ENCODE measurements at places on chromosomes 16 and 17. TPM values are rescaled to one million over a fixed set of nuclear protein-coding genes. Genes with fewer than 3 reads are reported as not detected.
A peak's percentile ranks its signal among the peaks of the same experiment; 100 is the strongest.

Gene MIF4GD
- total RNA-seq, result 40.0 TPM

Gene DHRS7C
- not detected for total RNA-seq

Gene SLC6A2
- not detected for total RNA-seq

Gene TMEM88
- 0.69 TPM for total RNA-seq

Gene ITFG1
- total RNA-seq, result 21.3 TPM

Gene MT4
- not detected for total RNA-seq

Gene MLLT6
- 105 TPM for total RNA-seq

Gene ZPBP2
- 0.67 TPM for total RNA-seq

Gene NPB
- not detected for total RNA-seq

Gene DNAI2
- total RNA-seq, result 0.15 TPM

Gene GP1BA
- total RNA-seq, result 0.74 TPM

- H3K4me1 ChIP-seq, result peaks cover 14% of the 10 kb centered on the region
- DNase-seq, result peak; percentile 55
- H3K27me3 ChIP-seq, result no peaks in the 10 kb centered on the region
- H3K4me3 ChIP-seq, result peak overlapping the region; percentile 46
- no peaks in the 10 kb centered on the region for H3K36me3 ChIP-seq
Observed at GRCh38 chr17:5031365-5032082, 3.7 kb downstream of the SLC52A1 start.

- DNase-seq, result peak; percentile 93
- H3K4me1 ChIP-seq, result peaks cover 33% of the 10 kb centered on the region
- no peaks in the 10 kb centered on the region for H3K27me3 ChIP-seq
- H3K27ac ChIP-seq, result peak overlapping the region; percentile 91
Observed at GRCh38 chr17:42618442-42619150, 9.1 kb downstream of the TUBG1 start.

DNA sequence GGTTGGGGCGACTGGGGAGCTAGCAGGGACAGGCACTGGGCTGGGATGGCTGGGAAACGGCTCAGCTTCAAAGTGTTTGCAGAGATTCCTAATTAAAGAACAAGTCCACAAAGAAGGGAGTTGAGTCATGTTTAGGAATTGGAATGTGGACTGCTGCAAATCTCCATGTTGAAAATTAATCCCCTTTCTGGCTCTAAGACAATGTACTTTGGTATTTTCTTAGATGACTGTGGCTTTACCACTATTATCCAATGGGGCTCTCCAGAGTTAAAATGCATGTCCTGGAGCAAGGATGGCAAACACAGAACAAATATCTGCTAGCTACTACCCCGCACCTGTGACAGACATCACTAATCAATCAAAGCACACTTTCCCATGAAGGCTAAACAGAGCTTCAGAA lies 22.2 kb upstream of the WSCD1 start:
- no peaks in the 10 kb centered on the region for H3K36me3 ChIP-seq
- H3K27ac ChIP-seq, result no peak overlapping the region
- no peak overlapping the region for H3K4me3 ChIP-seq
- H3K4me1 ChIP-seq, result no peaks in the 10 kb centered on the region

DNA sequence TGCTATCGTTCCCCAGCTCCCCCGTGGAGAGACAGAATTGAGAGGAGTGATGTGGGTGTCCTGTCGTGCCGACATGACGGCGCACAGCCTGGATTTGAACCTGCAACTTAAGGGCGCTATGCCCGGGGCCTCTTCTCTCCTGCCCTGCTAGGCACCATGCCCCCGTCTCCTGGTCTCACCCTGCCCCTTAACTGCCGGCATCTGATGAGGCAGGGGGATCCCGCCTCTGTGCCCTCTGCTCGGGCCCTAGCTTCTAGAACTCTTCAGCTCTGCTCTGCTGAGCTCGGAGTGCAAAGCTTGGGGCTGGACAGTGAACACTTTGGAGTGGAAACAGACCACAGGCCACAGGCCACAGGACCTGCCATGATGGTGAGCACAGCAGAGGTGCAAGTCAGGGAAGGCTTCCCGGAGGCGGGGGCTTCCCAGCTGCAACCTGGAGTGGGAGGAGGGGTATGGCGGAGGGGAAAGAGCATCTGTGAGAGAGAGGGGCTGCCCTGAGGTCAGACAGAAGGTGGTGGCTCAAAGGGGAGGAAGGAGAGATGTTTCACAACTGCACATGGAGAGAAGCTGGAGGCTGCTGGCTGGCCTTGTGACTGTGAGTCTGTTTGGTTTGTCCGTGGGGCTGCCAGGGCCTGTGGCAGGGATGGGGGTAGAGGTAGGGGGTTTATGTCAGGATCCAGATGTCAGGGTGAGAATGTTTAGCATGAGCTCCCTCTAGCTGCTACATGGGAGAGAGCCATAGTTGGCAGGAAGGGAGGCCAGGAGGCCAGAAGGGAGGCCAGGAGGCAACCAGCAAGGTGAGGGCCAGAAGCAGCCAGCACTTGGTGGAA lies 107.8 kb downstream of the CRLF3 start:
- no peak overlapping the region for H3K4me3 ChIP-seq
- DNase-seq, result no peak
- H3K36me3 ChIP-seq, result no peaks in the 10 kb centered on the region
- H3K4me1 ChIP-seq, result no peaks in the 10 kb centered on the region
- H3K27me3 ChIP-seq, result no peaks in the 10 kb centered on the region

GRCh38 chr16:87960852-87961251 lies 9.6 kb downstream of the BANP start:
- H3K27me3 ChIP-seq, result no peaks in the 10 kb centered on the region
- H3K27ac ChIP-seq, result no peak overlapping the region
- H3K4me1 ChIP-seq, result peaks cover 20% of the 10 kb centered on the region
- no peak overlapping the region for H3K4me3 ChIP-seq
- no peaks in the 10 kb centered on the region for H3K36me3 ChIP-seq
- DNase-seq, result no peak

GRCh38 chr16:85908444-85908843 lies 9.5 kb downstream of the IRF8 start:
- H3K27ac ChIP-seq, result peak overlapping the region; percentile 45
- H3K4me1 ChIP-seq, result peaks cover 83% of the 10 kb centered on the region
- DNase-seq, result peak; percentile 59
- peaks cover 55% of the 10 kb centered on the region for H3K36me3 ChIP-seq
- no peaks in the 10 kb centered on the region for H3K27me3 ChIP-seq
- peak overlapping the region; percentile 41 for H3K4me3 ChIP-seq

DNA sequence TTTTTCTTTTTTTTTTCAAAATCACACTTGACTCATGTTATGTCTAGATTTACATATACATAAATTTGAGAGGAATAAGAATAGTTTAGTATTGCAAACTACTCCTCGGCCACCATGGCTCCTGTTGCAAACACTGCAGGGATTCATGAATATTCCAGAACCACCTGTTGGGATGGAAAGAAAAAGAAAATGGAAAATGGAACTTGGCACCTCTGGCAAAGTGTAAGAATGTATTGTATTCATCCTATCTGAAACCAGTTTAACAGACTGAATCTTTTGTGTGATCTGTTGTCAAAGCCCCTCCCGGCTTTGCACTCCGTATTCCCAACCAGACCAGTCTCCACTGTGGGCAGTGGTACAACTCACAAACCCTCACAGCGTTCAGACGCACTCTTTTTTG lies 124.4 kb downstream of the SPECC1 start:
- DNase-seq, result no peak
- H3K4me1 ChIP-seq, result no peaks in the 10 kb centered on the region
- H3K36me3 ChIP-seq, result no peaks in the 10 kb centered on the region
- H3K27ac ChIP-seq, result no peak overlapping the region

- DNase-seq, result no peak
- H3K27ac ChIP-seq, result no peak overlapping the region
- H3K27me3 ChIP-seq, result no peaks in the 10 kb centered on the region
- H3K4me1 ChIP-seq, result peaks cover 29% of the 10 kb centered on the region
Observed at GRCh38 chr17:68087851-68088250, 52.3 kb downstream of the KPNA2 start.

- no peaks in the 10 kb centered on the region for H3K27me3 ChIP-seq
- no peak overlapping the region for H3K27ac ChIP-seq
- DNase-seq, result no peak
- peaks cover 21% of the 10 kb centered on the region for H3K4me1 ChIP-seq
- no peak overlapping the region for H3K4me3 ChIP-seq
Observed at GRCh38 chr16:2956579-2956956, 7.5 kb upstream of the KREMEN2 start.

- no peaks in the 10 kb centered on the region for H3K36me3 ChIP-seq
- no peak overlapping the region for H3K27ac ChIP-seq
- no peak overlapping the region for H3K4me3 ChIP-seq
- H3K27me3 ChIP-seq, result no peaks in the 10 kb centered on the region
Observed at GRCh38 chr17:12909511-12909910, 108.3 kb downstream of the ELAC2 start.

GRCh38 chr17:75535119-75535537 lies 9.6 kb downstream of the LLGL2 start:
- no peak overlapping the region for H3K27ac ChIP-seq
- peaks cover 11% of the 10 kb centered on the region for H3K4me1 ChIP-seq
- DNase-seq, result peak; percentile 26

DNA sequence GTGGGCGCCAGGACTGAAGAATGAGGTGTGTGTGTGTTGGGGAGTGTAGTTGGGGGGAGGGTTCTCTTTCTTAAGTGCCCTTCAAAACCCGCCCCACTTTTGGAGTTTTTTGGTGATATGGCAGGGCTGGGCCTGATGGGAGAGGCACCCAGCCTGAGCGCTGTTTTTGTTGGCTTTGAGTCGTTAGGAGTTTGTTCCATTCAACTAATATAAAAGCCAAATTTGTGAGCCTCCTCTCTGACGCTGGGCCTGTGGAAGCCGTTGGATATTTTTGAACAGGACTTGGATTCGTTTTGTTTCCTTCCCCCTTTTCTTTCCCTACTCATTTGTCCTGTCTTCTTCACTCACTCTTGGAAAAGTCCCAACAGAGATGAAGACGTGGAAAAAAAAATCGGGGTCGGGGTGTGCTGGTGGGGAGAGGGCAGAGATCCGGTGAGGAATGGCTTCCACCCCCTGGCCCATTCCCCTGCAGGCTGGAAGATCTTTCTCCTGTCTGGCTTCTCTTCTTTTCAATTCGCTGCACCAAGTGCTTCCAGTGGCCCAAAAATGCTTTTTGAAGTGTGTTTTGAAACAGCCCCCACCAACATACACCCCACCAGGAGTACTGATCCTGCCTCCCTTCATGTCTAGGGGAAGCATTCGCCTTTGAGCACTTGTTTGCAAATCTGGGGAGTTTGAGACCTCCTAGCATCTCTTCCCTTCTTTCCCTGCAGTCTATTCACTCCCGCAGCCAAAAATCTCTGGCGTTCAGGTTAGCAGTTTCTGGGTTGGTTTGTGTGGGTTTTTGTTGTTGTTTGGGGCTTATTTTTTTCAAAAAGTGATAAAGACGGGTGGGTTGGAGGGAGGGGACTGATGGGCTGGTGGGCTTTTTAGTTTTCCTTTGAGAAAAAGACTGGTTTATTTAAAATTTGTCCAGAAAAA lies 2.6 kb downstream of the FZD2 start:
- no peaks in the 10 kb centered on the region for H3K4me1 ChIP-seq
- no peak overlapping the region for H3K4me3 ChIP-seq
- H3K27ac ChIP-seq, result no peak overlapping the region
- peaks cover 12% of the 10 kb centered on the region for H3K27me3 ChIP-seq

GRCh38 chr17:28711723-28712031 lies at the start of gene PROCA1:
PROCA1 (minus strand) TSS chr17:28711888; CDS start chr17:28711660, 228 bp downstream.
- H3K27ac ChIP-seq, result peak within 1 kb of the TSS; percentile 61
- H3K36me3 ChIP-seq, result no peaks in the 10 kb centered on the region
- peak within 1 kb of the TSS; percentile 73 for H3K4me3 ChIP-seq

- H3K4me1 ChIP-seq, result no peaks in the 10 kb centered on the region
- no peak for DNase-seq
- no peaks in the 10 kb centered on the region for H3K36me3 ChIP-seq
- H3K4me3 ChIP-seq, result no peak overlapping the region
- no peaks in the 10 kb centered on the region for H3K27me3 ChIP-seq
Observed at GRCh38 chr16:88827727-88828126, 16.0 kb upstream of the APRT start.

GRCh38 chr16:12225806-12226465 lies 249.4 kb downstream of the SNX29 start:
- H3K27ac ChIP-seq, result no peak overlapping the region
- no peak for DNase-seq
- H3K4me1 ChIP-seq, result no peaks in the 10 kb centered on the region
- no peaks in the 10 kb centered on the region for H3K27me3 ChIP-seq
- H3K36me3 ChIP-seq, result no peaks in the 10 kb centered on the region

- no peak overlapping the region for H3K27ac ChIP-seq
- H3K4me1 ChIP-seq, result peaks cover 3% of the 10 kb centered on the region
- DNase-seq, result no peak
- H3K27me3 ChIP-seq, result no peaks in the 10 kb centered on the region
- no peaks in the 10 kb centered on the region for H3K36me3 ChIP-seq
Observed at GRCh38 chr17:33460781-33461450, 167.8 kb upstream of the ASIC2 start.

GRCh38 chr17:49197346-49197998 lies 12.9 kb downstream of the GNGT2 start:
- no peak overlapping the region for H3K27ac ChIP-seq
- DNase-seq, result no peak
- no peaks in the 10 kb centered on the region for H3K36me3 ChIP-seq
- H3K27me3 ChIP-seq, result no peaks in the 10 kb centered on the region
- no peak overlapping the region for H3K4me3 ChIP-seq

DNA sequence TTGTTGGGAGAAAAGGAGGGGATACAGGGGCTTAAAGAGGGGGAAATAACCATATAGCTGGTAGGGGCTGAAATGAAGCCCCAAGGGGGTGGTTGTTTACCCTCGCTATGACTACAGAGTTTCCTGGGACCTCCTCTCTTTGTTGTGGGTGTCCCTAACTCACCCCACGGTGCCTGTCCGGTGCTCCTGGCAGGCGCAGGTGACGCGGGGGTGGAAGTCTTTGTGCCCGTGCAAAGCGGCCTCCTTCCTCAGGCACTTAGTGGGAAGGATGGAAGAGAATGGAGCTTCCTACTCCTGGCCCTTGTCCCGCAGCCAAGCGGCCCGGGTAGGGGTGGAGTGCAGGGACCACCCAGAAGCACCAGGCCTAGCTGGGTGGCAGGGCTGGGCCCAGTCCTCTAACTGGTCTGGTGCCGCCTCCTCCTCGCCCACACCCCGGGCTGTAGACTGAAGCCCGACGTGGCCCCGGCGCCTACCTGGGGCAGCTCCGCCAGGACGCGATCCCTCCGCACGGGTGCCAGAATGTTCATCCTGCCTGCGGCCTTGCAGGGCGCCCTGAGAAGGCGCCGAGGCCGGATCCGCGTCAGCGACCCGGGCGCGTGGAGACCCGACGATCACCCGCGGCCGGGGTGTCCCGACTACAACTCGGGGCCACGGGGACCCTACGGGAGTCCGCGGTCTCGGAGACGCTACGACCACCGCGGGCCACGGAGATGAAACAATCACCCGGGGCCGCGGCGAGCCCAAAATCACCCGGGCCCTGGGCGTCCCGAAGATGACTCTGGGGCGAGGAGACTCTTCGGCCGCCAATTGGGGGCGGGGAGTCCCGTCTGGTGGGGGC lies 709 bp downstream of the RAB34 start:
- H3K27me3 ChIP-seq, result no peaks in the 10 kb centered on the region
- peaks cover 11% of the 10 kb centered on the region for H3K4me1 ChIP-seq
- no peak overlapping the region for H3K27ac ChIP-seq
- peak overlapping the region; percentile 37 for H3K4me3 ChIP-seq
- DNase-seq, result no peak
- H3K36me3 ChIP-seq, result no peaks in the 10 kb centered on the region

GRCh38 chr17:31533546-31534155 lies 142.2 kb downstream of the RAB11FIP4 start:
- H3K36me3 ChIP-seq, result peaks cover 6% of the 10 kb centered on the region
- no peaks in the 10 kb centered on the region for H3K27me3 ChIP-seq
- peaks cover 34% of the 10 kb centered on the region for H3K4me1 ChIP-seq
- no peak for DNase-seq
- no peak overlapping the region for H3K27ac ChIP-seq

GRCh38 chr16:21524068-21524751 lies 75.2 kb upstream of the METTL9 start:
- no peaks in the 10 kb centered on the region for H3K4me1 ChIP-seq
- H3K4me3 ChIP-seq, result no peak overlapping the region
- DNase-seq, result no peak
- no peaks in the 10 kb centered on the region for H3K36me3 ChIP-seq
- no peaks in the 10 kb centered on the region for H3K27me3 ChIP-seq

GRCh38 chr17:31286587-31286986 lies 10.5 kb downstream of the OMG start:
- no peaks in the 10 kb centered on the region for H3K27me3 ChIP-seq
- H3K36me3 ChIP-seq, result peaks cover 6% of the 10 kb centered on the region
- DNase-seq, result no peak
- H3K4me3 ChIP-seq, result no peak overlapping the region

Measured in GM12878 (cell line).